ENCODE measurements at places on chromosomes 7 and 10.

DNA sequence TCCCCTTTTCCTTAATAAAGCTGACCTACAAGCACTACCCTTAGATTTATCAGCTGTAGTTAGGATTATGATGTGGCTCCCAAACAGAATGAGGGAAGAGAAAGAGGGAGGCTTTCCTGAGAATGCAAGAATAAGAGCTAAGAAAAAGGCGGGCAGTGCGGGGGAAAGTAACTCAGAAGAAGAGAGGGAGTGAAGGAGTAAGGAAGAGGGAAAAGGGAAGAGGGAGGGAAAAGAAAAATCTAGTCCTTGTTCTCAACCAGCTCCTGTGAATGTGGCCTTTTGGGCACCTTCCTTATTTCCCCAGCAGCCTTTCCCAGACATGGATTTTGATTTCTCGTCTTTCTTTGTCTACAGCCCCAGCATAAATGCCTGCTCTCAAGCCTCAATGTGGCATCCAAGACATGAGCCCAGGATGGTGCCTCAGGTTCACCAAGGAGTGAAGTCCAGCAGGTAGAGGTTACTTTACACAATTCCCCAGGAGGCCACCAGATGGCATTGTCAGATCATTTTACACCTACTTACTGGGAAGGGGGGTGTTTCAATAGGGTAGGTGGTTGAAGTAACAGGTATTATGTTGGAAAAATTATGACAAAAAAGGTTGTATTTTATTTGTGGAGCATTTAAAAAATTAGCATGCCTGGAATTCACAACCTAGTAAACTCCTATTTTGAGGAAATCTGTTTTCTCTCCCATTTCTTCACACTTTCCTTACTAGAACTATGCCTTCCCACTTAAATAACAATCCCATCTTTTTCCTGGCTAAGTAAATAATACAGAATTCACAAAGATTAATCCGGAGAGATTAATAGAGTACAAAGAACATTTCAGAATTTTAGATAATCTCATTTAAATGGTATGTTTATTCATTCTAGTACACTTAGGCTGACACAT, 106.5 kb downstream of the HTR7 start:
- DNase-seq: peak; percentile 35

GRCh38 chr10:49596493-49596809, 13.7 kb upstream of the SLC18A3 start:
- no peak for DNase-seq

- no peak for DNase-seq
Measured at GRCh38 chr10:24843256-24843655, 109.2 kb downstream of the PRTFDC1 start.

DNA sequence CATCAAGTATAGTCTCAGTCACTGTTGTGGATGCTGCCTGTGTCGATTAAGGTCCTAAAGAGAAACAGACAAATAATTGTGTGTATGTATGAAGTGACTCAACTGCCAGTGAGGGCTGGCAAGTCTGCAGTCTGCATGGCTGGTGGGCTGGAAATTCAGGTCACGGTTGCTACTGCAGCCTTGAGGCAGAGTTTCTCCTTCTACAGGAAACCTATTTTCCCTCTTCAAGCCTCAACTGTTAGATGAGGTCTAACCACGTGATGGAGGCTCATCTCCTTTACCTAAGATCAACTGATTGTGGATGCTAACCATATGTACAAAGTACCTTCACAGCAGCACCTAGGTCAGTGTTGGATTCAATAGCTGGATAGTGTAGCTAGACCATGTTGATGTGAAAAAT, 29.9 kb downstream of the MBL2 start:
- DNase-seq: no peak

GRCh38 chr10:49054753-49055152, 60.6 kb downstream of the VSTM4 start:
- DNase-seq: no peak

DNA sequence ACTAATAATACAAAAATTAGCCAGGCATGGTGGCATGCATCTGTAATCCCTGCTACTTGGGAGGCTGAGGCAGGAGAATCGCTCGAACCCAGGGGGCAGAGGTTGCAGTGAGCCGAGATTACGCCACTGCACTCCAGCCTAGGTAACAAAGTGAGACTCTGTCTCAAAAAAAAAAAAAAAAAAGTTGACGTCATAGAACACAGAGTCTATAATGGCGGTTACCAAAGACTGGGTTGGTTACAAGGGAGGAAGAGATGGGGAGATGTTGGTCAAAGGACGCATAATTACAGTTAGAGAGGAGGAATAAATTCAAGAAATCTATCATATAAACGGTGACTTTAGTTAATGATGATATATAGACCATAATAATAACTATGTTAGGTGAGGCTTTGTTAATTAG, 309.7 kb upstream of the HGF start:
- DNase-seq: no peak

- no peak for DNase-seq
Measured at GRCh38 chr7:92652536-92652935, 62.3 kb upstream of the FAM133B start.

- no peak for DNase-seq
Measured at GRCh38 chr10:112217386-112218035, 33.9 kb upstream of the GPAM start.

Measured in HTR-8/SVneo (cell line).